ENCODE measurements at places on chromosomes 7 and 10.

DNA sequence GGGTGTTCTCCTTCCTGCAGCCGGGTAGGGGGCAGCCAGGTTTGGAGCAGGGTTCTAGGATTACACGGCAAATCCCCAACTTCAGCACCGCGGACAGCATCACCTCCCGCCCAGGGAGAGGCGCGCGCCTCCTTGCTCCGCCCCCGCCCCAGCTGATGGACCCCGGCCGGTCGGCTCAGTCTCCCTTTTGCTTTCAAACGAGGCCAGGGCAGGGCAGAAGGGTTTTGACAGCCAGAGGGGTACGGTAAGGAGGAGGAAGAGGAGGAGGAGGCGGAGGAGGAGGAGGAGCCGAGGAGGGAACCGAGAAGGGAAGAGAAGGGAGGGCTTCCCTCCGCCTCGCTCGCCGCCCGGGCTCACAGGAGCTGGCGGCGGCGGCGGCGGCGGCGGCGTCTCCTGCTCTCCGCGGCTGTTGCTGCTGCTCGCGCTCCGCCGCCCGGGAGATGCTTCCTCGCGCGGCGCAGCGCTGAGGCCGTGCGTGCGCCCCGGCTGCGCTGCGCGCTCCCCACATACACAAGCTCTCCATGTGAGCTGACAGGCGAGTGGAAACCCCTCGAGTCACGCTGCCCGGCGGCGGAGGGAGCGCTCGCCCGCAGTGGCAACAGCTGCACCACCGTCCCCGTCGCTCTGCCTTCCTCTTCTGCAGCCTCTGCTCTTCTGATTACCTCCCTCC, 615 bp upstream of the CNTNAP2 start:
- DNase-seq = no peak

- DNase-seq = no peak
Observed at GRCh38 chr7:37065779-37066271, 341.5 kb upstream of the AOAH start.

- no peak for DNase-seq
Observed at GRCh38 chr7:143199040-143199439, 15.8 kb downstream of the TAS2R39 start.

- no peak for DNase-seq
Observed at GRCh38 chr7:4416396-4417056, 265.6 kb upstream of the FOXK1 start.

DNA sequence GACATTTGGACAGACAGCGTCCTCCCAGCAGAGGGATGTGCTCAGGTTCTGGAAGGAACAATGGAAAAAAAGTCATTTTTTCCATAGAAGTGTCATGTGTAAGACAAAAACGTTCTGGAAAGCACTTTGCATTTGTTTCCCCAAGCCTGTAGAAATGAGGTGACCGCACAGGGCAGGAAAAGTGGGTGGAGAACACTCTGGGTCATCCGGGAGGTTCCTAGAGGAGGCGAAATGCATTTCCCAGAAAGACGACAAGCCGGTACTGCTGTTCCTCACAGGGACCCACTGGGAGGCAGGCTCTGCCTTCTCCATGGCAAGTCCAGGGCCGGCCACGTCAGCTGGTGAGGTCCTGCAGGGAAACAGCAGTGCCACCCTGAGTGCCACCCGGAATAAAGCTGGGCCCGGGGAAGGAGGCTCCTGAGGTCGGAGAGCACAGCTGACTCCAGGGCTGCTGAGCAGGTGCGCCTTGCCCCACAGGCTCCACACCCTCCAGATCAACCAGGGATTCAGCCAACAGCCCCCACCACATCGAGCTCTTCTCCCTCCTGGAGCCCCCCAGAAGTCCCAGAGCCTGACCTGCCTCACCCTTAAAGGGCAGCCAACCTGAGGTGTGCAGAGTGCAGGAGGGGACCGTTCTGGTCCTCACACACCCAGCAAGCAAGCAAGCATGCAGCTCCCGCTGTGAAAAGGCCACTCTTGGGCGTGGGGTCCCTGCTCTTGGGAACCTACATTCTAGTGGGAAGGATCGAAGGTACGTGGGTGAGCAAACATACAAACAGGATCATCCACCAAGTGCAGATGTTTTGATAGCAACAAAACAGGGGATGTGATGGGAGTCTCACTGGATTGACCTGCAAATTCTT, 28.8 kb upstream of the INPP5A start:
- DNase-seq = no peak

Measured in GM12864 (cell line).